ENCODE measurements at places on chromosomes 1 and 21. TPM values are rescaled to one million over a fixed set of nuclear protein-coding genes. Genes with fewer than 3 reads are reported as not detected.

The MXRA8 gene
- 203 TPM for total RNA-seq

The PSRC1 gene
- total RNA-seq: 17.3 TPM

The S100B gene
- not detected for total RNA-seq

The NEGR1 gene
- total RNA-seq: 22.5 TPM

The LDLRAD2 gene
- total RNA-seq: not detected

The USP16 gene
- 50.2 TPM for total RNA-seq

The JAM2 gene
- total RNA-seq: 1.00 TPM

The S100A7 gene
- total RNA-seq: not detected

The MMEL1 gene
- 0.22 TPM for total RNA-seq

The TMEM61 gene
- not detected for total RNA-seq

The IFI44L gene
- 2.7 TPM for total RNA-seq

The SLC9C2 gene
- total RNA-seq: not detected
